WERI-Rb-1 (cell line): ENCODE measurements at places on chromosomes 2 and 18.

DNA sequence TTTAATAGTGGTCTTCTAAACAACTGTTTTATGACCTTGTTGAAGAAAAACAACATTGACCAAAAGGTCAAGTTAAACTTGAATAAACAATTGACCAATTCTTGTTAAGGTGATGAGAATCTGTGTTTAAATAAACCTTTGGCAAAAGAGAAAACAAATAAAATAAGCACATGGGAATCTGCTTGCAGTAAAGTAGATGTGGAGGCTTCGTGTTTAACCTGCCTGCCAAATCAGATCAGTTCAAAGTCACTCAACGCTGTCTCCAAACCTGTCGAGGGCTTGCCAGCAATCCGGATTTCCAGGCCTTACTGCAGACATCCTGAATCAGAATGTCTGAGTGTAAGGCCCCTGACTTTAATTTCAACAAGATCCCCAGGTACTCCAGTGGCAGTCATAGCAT is 55.1 kb upstream of the AQP4 start:
- DNase-seq, result no peak

DNA sequence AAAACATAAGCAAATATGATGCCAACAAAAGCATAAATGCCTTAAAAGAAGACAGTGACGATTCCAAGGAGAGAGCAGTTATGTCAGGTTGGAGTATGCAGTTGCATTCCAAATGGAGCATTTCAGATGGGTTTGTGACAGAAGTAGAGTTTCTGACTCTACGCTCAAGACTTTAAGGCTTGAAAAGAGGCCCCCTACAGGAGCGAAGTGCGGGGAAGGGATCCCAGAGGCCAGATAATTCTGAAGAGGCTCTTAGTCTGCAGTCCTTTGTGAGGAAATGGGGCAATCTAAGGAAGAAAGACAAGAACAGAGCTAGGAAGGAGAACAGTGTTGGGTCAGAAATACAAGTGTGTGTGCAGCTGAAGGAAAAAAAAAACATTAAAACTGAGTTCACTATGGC is 95.5 kb downstream of the ZNF521 start:
- no peak for DNase-seq

GRCh38 chr2:142980246-142981068 is 103.0 kb downstream of the KYNU start:
- DNase-seq, result no peak

DNA sequence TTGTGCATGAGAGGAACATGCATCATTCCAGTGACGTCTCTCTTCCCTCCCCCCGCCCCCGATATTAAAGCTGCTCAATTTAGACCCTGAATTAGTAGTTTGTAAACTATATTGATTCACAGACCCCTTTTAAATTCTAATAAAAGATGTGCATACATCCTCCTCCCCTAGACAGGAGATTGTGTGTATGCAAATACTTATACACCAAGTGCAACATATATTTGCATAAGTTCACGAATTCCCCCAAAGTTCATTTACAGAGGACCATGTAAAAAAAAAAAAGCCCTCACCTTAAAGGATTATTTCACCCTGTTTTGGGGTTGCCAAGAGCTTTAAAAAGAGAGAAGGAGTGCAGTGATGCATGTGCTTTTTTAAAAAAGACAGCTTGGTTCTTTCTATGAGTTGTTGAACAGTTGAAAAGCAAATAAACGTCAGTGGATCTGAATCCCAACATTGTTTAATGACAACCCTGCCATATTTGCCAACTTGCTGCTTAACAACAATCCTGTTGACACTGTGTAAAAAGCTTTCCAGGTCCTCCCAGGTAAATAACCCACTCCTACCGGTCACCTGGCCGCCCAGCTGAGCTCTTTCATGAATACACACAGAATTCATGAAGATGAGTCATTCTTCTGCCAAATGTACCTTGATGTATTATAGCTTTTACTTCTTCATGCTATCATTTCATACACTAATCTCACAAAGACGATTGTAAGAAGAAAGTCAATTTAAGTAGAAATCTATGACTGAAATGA is 211.5 kb downstream of the IKZF2 start:
- DNase-seq, result no peak

DNA sequence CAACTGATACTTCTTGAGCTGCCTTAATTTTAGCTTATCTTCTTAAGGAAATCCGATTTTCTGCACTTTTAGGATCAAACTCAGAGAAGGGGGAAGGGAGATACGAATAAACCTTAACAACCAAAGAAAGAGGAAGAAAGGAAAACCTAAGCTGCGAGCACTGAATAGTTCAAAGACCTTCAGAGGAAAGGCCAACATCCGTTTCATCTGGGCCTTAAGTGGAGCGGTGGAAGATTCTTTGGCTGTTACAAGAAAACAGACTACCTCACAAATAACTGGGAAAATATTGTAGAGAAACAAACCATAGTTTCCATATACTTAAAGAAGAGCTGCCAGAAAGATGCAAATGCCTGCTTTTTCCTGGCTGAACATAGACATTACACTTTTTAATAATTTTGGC is 43.6 kb downstream of the VIT start:
- no peak for DNase-seq

GRCh38 chr18:7772510-7772888 is 205.4 kb downstream of the PTPRM start:
- DNase-seq, result no peak

GRCh38 chr2:181281206-181281832 is 175.9 kb upstream of the ITGA4 start:
- DNase-seq, result no peak

DNA sequence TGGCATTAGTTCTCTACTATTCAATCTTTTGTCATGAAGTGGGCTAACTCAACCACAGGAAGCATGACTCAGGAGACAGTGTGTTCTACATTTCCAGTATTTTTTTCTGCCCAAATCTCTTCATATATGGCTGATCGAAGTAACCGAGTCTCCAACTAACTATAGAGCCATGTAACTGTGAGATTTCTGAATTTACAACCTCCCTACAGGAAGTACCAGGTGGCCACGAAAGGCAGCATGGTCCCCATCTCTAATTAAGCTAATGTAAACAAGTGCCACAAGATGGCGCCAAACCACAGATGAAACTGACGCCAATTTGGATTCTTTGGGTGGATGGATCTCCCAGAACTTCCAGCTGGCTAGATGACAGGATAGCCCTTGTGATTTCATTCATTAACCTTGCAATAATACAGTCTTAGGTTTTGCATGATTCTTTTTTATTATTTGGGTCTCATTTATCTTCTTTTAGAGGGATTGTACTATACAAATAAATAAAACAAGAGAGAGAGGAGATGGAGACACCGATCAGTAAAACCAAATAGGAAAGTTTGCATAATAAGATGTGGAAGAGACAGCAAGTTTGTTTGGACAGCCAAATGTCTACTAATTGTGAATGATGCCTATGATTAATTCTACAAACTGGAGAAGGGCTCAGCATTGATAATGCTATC is 18.3 kb upstream of the ARHGAP15 start:
- DNase-seq, result peak; percentile 49

DNA sequence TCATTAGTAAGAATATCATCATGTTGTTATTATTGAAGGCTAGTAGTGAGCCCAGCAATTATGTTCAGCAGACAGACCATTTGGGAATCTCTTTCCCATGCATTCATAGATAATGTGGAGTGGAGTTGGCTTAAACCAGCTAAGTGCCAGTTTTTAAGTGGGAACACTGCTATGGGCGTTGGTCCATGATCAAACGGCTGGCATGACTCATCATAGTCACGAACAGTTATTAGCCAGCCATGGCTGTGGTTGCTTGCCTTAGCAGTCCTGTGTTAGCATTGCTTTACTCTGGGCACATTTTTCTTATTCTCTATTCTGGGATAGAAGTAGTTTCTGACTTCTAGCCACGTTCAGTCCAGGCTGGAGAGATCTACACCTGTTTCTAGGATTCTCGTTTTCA is 17.7 kb downstream of the EIF4E2 start:
- DNase-seq, result no peak

- peak; percentile 70 for DNase-seq
Measured at GRCh38 chr18:10053861-10054260, 140.0 kb downstream of the VAPA start.

- no peak for DNase-seq
Measured at GRCh38 chr18:31723990-31724711, 36.5 kb downstream of the SLC25A52 start.

- no peak for DNase-seq
Measured at GRCh38 chr2:230650585-230651137, 62.0 kb upstream of the CAB39 start.

GRCh38 chr2:63751901-63752300 is 89.8 kb upstream of the UGP2 start:
- DNase-seq, result no peak

GRCh38 chr2:219430633-219431615 is 3.7 kb upstream of the SPEG start:
- peak; percentile 49 for DNase-seq

DNA sequence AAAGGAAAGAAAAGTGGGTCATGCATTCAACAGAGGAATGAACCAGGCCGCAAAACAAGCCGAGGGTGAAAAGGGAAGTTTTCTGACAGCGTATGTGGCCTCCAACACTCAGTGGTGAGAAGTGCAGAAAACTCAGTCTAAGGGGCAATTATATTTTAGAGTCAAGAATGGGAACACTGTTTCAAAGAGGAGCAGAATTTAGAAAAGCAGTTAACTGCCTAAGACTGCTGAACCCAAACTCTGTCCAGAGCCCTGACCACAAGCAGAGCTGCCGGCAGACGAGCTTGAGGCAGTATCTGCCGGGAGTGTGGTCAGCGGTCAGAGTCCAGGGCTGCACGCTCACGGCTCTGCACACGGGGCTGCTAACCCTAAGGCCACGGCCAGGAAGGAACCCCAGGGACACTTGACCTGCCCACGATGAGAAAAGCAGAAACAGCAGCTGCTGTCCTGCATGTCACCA is 347.0 kb upstream of the ID2 start:
- DNase-seq, result no peak

DNA sequence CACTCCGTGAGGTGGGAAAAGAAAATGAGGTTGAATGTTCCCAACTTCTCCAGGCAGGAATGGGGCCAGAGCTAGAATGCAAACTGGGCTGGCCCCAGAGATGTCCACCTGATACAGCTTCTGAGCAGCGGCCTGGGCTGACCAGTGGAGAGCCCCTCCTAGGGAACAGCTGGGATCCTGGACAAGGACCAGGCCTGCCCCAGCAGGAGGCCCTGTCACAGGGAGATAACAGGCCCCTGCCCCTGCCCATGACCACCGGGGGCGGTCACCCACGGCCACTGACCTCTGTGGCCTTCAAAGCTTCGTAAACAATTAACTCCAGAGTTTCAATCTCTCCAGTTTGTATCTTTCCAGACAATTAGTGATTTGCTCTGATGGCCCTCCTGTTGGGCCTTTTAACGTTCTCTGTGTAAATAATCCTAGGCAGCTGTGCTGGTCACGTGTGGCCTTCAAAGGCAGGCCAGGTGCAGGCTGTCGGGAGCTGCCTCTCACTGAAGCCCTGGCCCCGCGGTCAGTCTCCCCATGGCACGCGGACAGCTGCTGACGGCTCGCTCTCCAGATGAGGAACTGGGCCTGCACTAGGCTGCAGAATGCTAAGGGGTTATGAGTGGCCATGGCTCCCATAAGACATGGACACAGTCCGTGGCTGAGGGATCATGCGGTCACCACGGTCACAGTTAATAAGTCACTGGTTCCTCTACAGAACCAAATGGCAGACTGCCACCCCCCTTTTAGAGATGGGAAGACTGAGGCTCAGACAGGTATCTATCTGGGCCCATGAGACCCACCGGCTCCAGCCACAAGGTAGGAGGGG is 9.2 kb downstream of the HS6ST1 start:
- peak; percentile 75 for DNase-seq
